ENCODE measurements at places on chromosomes 16 and 17.

DNA sequence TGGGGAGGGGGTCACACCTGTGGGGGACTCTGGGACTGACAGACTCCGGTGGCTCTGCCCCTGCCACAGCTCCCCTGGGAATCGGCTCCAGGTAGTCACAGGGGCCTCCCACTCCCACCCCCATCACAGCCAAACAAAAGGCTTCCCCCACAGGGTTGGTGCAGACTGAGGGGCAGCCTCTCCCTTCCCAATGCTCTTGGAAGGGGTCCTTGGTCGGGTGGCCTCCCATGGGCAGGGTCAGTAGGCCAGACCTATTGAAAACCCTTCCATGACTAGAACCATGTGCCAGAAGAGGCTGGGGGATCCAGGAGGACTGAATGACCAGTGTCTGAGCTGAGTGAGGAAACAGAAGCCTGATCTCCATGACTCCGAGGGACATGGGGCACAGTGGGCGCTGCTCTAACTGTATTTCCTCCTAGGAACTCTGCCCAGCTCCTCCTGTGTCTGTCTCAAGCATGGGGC, 28.6 kb downstream of the TK2 start:
- no peak for DNase-seq

GRCh38 chr16:81482329-81483063, 37.9 kb downstream of the CMIP start:
- no peak for DNase-seq

DNA sequence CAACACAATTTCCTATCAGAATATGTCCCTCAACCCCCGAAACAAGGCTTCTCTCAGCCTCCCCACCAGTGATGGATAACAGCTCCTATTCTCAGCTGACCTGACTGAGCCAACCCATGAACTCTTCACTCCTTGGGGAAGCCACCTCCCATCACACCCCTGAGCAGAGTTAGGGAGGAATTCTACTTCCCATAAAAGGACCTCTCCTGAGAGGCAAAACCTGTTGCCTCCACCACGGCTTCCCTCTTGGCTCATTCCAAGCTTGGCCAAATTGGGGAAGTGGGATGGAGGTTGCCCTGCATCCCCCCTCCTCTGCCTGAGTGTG, 5.7 kb upstream of the RASL10B start:
- no peak for DNase-seq

DNA sequence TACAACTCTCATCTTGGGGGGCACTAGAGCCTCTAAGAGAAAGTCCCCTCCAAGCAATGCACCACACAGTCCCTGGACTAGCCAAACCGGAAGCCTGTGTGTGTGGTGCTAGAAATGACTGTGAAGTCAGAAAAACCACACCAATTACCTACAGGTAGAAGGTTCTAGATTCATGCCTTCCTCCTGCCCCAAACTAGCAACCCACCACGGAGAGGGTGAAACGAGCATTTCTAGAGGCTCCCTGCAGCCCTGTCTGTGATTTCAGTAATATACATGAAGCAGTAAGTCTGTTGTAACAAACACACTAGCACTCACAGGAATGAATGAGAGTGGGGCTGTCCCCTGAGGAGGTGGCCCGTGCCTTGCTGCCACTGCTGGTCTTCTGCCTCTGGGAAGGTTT, 13.6 kb downstream of the ZFHX3 start:
- DNase-seq = no peak

DNA sequence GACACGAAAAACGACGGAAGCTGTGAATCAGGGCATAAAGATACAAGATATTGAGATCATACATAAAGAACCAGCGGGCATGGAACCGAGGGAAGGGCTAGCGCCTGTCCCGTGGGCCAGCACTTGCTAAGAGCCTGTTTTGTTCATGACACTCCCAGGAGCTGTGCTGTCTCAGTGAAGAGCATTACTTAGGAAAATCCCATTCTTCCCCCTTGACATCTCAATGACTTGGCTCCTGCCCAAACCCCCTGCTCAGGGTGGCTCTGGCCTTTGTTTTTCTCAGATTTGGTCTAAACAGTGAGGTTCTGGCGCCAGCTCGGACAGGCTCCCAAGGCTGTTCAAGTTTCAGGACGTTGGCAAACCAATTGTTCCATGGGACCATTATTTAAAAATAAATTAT, 79.1 kb upstream of the SEC14L1 start:
- DNase-seq = no peak

- no peak for DNase-seq
Measured at GRCh38 chr16:81668243-81669097, 110.6 kb upstream of the PLCG2 start.

GRCh38 chr17:42394838-42395237, 6.6 kb upstream of the STAT3 start:
- no peak for DNase-seq

DNA sequence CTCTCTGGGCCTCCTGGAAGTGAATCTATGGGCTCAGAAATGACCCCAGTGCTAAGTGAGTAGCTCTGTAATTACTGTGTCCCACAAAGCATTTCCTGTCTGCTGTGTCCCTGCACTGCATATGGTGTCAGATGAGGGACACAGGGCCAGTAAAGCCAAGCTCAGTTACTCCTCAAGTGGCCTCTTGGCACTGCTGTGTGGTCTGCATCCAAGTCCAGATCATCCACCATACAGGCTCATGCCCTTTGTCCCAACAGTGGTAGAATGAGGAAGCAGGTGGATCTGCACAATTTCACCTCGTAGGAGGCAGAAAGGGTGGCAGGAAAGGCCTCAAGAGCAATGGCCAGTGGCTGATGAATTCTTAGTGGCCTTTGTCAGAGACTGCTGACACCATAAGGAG, 146.8 kb downstream of the SOX9 start:
- DNase-seq = no peak

DNA sequence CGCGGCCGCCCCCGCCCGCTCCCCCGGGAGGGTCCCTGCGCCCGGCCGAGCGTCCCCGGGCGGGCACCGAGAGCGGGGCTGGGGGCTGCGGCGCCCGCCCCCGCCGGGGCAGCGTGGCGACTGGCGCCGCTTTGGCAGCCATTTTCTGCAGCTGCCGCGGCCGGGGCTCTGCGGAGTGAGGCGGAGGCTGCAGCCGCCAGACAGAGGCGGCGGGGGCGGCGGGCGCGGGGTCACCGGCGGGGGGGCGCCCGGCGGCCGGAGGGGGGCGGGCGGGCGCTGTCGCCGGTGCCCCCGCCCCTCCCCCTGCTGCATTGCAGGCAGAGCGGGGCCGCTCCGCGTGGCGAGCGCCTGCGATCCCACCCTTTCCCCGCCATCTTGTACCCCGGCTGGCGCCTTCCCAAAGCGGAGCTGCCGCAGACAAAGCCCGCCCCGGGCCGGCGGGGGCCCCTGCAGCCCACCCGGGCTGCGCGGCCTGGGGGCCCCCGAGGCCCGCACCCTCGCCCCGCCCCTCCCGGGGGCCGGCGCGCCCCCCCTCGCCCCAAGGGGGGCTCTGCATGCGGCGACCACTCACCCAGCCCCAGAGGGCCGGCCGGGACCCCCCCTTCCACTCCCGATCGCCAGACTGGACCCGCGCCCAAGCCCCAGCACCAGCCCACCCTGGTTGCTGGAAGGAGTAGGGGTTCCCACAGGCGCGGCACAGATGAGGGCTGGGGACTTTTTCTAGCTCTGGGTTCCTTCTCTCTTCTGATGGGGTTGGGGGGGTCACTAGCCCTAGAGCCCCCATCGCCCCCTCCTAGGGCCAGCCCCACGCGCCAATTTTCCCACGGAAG, 16.6 kb upstream of the CBX8 start:
- DNase-seq = peak; percentile 24

DNA sequence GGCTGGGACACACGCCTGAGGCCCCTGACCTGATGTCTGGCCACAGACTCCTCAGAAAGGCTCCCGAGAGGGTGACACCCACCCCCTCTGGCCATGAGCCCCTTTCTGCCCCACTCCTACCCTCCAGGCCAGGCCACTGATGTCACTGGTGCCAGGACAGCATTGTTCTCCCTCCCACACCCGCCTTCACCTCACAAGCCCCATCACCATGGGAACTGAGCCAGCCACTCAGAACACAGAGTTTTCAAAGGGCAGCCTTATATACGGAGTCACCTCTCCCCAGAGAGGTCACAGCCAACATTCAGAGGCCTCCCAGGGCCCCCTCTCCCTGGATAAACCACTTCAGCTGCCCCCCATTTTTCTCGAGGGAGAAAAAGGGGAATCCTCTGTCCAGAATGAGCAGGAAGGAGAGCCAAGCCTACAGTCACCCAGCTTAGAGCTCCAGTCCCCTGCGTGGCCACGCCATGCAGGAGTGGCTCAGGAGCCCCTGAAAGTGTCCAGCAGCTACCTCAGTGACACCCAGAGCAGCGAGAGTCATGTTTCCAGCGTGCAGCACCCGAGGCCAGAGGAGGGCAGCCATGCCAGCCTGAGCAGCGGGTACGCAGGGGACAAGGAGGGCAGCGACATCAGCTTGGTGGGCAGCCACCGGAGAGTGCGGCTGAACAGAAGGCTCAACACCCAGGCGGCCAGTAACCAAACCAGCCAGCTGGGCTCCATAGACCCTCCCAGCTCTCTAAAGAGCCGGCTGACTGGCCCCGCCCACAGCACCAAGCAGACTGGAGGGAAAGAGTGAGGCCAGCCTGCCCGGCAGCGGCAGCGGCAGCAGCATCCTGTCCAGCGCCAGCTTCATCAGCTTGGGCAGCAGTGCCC, at the start of gene C16orf82:
Gene C16orf82, plus strand, starts transcription at position 260 of the 870 bp plus-strand sequence.
- DNase-seq = no peak

DNA sequence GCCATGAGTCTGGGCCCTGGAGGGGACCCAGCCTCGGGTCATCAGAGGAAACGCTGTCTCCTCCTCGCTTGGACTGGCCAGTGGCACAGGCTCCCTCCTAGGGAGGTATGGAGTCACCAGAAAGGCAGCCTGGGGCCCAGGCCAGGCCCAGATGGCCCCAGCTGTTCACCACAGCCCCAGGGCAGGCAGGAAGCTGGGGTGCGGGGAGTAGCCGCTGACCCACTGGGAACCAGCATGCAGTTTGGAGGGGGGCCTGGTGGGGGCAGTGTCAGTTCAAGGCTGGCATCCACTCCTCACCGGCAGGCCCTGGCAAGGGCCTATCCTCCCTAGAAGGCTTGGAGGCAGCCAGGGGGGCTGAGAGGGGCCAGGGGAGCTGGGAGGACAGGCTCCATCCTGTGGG, 48.8 kb downstream of the SDK2 start:
- DNase-seq = peak; percentile 27

DNA sequence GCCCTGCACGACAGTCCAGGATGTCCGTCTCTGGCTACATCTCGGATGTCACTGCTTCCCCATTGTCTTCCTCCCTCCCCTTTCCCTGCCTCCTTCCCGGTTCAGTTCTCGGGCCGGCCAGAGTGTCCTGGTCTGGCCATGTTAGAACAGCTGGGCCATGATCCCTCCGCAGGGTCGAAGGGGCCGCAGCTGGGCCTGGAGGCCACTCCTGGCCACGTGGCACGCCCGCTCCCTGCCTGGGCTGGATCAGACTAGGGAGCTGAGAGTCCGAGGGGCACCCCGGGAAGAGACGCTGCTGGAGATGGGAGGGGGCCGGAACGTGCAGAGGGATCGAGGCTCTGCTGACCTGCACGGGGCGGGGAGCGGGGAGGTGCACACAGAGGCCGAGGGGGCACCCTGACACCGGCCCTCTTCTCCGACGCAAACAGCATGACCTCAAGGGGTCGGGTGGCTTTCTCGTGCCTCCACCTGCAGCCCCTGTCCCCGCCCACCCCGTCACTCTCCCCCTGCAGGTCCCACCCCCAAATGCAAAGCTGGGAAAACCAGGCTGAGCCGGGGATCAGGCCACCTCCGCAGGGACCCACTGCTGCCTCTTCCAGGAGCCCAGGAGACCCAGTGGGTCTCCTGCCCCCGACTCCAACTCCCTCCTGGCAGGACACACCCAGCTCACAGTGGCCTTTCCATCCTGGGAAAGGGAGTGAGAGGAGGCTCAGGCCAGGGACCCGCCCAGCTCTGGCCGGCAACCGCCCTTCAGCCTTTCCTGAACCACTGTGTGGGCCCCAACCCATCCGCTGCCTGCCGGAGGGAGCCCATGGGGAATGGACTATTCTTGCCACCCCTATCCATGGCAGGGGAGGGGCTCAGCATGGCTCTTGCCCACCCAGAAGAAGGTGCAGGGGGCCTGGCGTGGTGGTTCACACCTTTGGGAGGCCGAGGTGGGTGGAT, 38.5 kb downstream of the CTU2 start:
- DNase-seq = no peak

DNA sequence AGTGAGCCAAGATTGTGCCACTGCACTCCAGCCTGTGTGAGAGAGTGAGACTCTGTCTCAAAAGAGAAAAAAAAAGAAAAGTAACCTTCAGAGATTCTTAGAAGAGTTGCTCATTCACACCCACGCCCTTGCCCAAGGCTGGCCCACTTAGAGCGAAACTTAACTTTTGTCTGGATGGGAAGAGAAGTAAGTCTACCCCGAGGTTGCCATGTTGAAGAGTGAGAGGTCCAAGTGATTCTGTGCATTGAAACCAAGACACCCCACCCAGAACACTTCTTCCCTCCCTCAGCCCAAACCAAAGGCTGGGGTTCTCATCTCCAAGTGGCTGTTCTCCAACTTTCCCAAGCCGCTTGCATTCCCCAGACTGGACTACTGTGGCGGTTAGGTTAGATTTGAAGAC, 2.4 kb upstream of the CISD3 start:
- DNase-seq = peak; percentile 56

DNA sequence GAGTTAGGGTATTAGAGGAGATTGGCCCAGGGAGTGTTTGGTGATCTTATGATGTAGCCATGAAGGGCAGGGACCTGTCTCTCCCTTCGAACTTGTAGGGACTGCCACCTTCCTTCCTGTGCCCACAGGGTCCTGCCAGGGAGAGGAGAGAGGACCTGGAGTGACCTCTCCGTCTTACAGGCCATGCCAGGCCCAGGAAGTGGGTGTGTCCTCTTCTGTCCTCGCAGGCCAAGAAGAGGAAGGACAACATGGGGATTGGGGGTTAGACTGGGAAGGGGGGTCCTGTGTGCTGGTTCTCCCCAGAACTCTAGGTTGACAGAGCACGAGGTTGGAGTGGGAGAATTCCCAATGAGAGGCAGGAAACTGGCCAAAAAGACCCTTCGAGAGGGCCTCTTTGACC, 43.4 kb upstream of the TAC4 start:
- no peak for DNase-seq

DNA sequence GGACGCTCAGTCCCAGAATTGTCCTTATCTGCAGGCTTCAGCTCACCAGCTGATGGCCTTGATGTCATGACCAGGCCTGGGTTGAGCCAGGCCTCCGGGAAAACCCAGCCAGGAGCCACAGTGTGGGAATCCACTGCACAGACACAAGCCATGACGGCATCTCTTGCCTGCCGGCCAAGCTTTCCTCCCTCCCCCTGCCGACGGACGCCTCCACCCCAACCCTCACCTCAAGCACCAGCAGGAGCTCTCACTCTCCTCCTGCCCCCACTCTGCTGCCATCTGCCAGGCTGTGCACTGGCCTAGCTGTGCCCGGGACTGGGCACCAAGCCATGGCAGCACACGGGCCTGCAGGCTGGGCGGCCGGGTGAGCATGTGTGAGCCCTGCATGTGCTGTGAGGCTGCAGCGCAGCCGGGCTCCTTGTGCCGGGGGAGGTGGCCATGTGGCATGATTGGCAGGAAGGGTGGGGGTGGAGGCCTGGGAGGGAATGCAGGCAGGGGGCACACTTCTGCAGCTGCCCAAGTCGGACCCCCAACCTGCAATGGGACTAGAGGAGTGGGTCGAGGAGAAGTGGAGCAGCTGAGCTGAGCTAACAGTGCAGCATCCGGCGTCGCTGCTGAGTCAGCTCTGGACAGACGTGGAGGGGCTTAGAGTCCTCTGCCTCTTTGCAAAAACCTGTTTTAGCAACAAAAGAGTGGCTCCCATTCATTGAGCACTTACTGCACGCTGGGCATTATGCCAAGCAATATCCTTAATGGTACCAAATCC, 268.5 kb downstream of the CBLN1 start:
- no peak for DNase-seq

GRCh38 chr16:54657709-54658102, 273.0 kb upstream of the IRX5 start:
- no peak for DNase-seq

GRCh38 chr16:68231384-68232136, 4.4 kb downstream of the ESRP2 start:
- no peak for DNase-seq

Measured in CD4-positive, alpha-beta T cell treated with Interleukin-17A for 4 hours (primary cell).